Activated CD4-positive, CD25-positive, alpha-beta regulatory T cell (primary cell): ENCODE measurements at places on chromosomes 4 and X.

DNA sequence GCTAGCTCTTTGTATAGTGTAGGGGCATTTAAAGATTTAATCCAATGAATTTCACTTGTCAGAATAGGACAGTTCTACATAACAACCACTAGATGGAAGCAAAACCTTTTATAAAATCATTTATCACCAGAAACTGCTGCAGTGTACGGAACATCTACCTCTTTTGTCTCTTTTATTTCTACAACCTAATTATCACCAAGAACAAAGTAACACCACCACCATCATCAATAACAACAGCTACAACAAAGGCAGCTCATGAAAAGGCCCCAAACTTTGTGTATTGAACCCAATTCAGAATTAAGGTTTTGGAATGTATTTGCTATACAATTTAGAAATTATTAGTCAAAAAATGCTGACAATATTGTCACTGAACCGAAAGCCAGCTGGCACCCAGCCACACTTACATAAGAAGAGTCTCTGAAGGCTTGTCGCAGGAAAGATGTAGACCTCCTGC, 260.9 kb upstream of the RPS6KA3 start:
- no peak for DNase-seq

DNA sequence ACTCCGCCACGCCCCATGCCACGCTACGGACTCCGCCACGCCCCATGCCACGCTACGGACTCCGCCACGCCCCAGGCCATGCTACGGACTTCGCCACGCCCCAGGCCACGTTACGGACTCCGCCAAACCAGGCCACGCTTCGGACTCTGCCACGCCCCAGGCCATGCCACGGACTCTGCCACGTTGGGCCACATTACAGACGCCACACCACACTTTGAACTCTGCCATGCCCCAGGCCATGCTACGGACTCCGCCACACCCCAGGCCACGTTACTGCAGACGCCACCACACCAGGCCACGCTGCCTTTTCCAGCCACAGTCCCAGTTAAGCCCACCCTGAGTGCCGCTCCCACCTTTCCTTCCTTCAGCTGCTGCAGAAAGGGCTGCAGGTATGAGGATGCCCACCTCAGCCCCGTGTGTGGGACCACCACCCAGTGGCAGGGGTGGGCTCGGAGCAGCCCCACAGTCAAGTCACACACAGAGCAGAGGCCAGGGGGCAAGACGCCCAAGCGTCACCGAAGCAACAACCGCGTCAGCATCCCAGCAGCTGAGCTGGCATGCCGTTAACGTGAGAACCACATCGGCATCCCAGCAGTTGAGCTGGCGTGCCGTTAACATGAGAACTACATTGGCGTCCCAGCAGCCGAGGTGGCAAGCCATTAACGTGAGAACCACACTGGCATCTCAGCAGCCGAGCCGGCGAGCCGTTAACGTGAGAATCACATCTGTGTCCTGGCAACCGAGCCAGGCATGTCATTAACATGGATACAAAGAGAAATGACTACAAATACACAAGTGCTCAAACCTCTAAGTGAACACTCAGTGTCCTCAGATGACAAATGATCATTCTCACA, 26.4 kb downstream of the GAK start:
- DNase-seq, result no peak

DNA sequence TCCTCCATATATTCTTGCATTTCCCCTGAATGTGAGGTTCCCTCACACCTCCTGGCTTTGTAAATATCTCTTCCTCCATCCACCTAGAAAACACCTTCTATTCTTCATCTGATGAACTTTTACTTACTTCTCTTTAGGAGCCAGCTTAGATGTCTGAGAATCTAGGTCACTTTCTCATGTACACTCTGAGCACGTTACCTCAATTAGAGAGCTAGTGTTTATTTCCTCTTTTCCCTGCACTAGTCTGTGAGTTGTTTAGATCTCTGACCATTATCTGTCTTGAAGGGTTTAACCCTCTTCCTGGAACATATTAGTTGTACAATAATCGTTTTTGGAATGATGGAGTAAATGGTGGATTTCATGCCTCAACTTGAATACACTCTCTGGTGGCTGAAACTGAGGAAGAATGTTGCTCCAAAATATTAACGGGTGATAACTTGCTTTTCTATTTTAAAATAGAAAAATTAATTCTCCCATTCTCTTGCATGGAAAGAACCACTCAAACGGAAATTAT, 8.5 kb upstream of the NEIL3 start:
- DNase-seq, result no peak

DNA sequence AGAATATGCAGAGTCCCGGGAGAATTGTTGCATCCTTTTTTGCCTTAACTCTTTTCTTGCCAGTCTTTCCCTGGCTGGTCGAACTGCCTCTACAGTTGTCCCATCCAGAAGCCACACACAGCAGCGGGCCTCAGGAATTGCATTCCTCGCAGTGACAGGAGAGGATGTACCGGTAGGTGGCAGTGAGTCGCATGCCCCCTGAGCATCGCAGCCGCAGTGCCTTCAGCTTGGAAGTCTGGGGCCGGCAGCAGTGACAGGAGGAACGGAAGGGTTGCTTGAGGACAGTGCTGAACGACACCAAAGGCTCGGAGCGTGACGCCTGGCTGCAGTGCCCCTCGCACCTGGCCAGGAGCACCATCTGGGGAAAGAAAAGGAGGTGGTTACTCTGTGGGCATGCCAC, 23.5 kb downstream of the NDP start:
- no peak for DNase-seq
